Stimulated activated CD8-positive, alpha-beta memory T cell treated with anti-CD3 and anti-CD28 coated beads, Interleukin-12 subunit alpha, Interleukin-12 subunit beta, amount 100 ng/mL, for 4 hours (primary cell): ENCODE measurements at places on chromosomes 3 and 15.

DNA sequence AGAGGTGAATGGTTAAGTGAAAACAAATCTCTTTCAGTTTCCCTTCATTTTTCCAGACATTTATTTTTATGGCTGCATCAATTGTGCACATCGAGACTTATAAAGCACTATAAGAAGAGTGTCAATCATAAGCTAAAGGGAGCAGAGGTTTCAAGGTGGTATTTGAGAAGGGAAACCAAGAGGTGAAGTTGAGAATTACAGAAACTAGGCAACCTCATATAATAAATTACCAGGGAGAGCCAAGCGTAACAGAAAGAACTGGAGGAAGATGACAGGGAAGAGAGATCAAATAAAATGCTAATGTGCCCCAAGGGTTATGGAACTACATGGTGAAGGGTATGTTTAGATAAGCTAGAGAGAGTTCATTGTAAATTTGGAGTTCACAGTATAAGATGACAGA lies 6.3 kb upstream of the CCDC54 start:
- DNase-seq, result no peak

DNA sequence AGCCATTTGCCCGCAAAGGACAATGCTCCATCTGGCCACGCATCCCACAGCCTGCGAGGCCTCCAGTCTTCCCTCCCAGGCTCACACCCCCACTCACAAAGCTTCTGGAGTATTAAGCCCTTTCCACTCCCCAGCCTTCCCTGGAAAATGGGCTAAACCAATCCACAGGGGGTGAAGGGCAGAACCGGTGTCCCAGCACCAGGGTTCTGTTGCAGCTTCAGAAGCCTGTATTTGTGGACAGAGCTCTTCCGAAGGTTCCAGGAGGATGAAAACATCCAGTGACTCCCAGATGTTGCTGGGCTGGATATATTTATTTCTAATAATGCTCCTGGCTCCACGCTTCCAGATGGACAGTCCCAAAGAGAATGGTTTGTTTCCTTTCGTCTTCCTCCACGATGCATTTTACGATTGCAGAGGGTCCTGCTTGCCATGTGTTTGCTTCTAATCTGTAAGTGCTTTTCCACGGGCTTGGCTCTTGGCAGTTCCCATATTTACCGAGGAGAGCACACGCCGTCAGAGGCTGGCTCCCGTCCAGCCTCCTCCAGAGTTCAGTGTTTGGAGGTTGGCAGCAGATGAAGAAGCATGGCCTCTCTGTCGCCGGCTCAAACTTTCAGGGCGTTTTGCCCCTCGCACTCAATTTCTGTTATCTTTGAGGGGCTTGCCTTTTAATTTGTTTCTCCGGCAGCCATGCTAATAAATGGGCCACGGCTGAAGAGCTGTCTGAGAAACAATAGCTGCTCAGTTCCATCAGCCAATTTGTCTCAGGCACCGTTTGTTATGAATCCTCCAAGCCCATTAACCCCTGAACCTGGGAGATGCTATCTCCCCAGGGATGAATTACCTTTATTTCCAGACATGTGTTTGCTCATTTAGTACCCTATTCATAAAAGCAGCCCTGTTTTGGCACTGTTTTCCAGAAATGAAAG lies 367.9 kb upstream of the PROK2 start:
- no peak for DNase-seq

DNA sequence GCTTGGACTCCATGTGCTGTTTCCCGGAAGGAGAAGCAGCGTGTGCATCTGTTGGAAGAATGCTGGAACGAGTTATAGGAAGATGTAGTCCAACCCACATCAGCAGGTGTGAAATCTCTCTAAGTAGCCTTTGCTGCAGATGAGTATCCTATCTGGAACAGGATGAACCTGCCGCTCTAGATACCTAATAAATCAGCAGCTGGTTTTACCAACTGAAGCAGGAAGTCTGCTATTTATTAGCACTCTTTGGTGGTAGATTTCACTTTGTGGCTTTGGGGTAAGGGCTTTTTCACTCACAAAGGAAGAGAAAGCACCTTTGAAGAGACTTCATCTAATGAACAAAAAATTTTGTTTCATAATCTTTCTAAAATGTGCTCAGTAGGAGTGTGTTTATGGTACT lies 66.4 kb downstream of the DCUN1D1 start:
- no peak for DNase-seq

GRCh38 chr15:100909565-100909964 lies 9.6 kb upstream of the LRRK1 start:
- DNase-seq, result no peak

DNA sequence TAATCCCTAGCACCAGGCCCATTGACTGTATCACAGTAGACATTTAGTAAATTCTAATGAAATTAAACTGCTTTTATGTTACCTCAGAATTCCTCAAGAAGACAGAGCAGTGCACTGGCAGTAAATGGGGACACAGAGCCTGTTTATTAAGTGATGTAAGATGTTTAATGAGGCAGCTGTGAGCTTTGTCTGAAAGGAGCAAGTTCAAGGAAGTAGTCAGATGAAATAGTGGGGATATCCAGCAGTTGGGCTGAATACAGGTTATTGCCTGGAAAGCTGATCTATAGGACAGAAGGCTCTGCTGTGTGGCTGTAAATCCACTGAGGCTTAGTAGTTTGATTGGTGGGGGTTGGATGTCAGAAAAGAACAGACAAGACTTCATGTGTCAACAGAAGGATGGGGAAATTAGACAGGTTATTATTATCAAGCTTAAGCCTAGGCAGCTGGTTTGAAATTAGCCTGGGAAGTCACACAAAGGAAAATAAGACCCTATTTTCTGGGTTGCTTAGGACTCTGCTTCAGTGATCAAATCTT lies 62.2 kb downstream of the PFN2 start:
- DNase-seq, result no peak

DNA sequence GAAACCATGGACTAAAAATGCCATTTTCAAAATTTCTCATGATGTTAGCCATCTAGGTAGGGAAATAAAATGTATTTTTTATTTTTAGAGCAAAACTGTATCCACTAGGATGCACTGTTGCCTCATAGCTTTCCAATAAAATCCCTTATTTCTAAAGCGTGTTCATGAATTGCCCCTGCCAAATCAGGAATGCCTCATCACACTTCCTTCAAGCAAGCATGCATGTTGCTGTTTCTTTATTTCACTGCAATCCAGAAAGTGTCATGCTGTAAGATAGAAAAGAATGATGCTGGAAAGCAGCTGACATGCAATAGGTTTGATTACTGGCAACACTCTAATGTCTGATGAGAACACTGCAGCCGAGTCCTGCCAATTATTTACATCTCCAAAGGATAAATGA lies 239.5 kb downstream of the CHL1 start:
- no peak for DNase-seq

DNA sequence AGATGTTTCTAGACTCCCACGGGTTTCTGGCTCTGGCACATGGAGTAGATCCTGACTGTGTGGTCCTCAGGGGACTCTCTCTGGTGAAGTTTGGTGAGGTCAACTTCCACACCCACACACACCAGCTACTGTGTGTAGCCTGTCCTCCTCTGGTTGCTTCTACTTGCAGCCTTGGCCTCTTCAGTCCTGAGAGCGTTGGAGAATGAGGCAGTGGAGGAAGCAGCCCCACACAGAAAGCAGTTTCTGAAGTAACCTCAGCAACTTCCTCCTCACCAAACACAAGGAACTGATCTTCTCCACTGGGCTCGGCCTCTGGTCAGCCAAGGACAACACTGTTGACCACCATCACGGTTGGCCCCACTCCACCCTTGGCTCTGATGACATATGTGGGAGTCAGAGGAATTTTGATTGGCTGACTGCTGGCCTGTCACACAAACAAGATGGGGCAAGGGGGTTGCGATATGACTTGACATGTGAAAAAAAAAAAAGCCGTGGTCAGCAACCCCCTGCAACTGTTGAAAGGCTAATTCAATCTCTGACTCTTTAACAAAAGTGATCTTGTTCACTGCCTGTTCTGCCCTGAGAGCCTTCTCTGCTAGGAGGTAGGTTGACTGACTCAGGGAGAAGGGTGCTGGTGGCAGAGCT lies 19.6 kb downstream of the CD86 start:
- DNase-seq, result no peak

- no peak for DNase-seq
Observed at GRCh38 chr15:61556037-61556648, 327.0 kb upstream of the RORA start.

GRCh38 chr3:57872606-57873005 lies 116.5 kb downstream of the SLMAP start:
- no peak for DNase-seq

- DNase-seq, result no peak
Observed at GRCh38 chr15:60801395-60801794, 322.5 kb upstream of the ICE2 start.

DNA sequence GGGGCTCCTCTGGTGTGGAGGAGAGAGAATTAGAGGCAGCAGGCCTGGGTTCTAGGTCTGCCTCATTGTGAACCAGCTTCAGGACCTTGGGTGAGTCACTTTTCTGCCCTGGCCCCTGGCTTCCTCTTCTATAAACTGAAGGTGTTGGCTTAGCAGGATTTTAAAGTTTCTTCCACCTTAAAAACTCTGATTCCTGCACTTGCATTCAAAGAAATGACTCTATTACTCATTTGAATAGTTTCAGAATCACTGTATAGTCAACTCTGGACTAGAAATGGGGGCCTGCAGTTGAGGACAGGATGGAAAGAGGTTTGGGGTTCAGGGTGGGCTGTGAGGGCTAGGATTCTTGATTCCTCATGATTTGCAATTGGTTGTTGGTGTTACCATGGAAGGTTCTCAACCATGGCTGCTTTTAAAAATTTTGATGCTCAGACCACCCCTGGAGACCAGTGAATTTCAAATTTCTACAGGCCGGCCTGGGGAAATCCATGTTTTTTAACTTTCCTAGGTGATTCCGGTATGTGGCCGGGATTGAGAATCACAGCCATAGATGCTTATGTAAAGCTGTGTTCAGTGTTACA lies 19.9 kb downstream of the SMAD3 start:
- no peak for DNase-seq

GRCh38 chr15:49964551-49964950 lies 154.5 kb downstream of the ATP8B4 start:
- no peak for DNase-seq

GRCh38 chr3:141471160-141471559 lies 15.7 kb upstream of the RASA2 start:
- no peak for DNase-seq

DNA sequence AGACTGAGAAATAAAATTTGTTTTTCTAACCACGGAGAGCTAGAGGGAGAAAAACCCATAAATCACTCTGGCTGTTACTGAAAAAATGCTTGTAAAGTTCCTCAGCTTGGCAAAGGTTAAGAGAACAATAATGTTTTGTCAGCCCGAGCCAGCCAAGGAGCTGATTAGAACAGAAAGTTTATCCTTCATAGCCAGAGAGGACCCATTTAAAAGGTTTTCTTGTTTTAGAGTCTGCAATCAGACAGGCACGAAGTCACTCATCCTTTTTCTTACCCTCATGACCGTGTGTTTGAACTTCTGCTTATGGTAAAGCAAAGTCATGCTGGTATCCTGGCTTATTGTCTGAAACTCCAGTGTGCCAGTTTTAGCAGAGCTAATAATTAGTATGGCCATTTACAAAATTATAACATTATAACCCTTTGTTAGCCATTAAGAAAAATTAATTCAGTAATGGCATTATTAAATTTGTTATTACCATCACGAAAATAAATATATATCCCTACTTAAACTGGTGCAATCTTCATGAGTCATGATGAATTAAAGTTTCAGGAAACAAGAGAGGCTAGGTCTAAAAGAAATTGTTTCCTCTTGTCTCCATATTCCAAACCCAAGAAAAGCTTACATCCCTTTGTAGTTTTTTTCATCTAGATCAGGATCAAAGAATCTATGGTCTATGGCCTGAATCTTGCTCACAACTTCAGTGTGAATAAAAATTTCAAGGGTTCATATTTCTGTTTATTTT lies 13.5 kb upstream of the STXBP5L start:
- DNase-seq, result no peak

GRCh38 chr3:144463911-144464310 lies 492.3 kb downstream of the DIPK2A start:
- DNase-seq, result no peak

DNA sequence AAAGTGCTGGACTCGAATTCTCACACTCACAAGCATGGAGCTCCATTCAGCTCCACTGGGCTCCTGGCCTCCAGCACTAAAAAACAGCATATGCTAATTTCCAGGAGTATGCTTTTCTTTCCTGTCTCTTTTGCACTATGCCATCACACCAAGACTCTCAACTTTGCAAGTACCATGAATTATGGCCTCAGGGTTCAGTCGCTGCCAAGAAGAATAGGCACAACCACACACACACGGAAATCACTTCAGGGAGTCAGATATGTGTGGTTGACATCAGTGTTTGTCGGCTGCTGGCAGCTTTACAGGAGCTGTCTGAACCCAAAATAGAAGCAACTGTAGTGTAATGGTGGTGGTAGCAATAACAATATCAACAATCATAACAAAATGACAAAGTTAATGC lies 305.0 kb upstream of the SLCO3A1 start:
- no peak for DNase-seq

DNA sequence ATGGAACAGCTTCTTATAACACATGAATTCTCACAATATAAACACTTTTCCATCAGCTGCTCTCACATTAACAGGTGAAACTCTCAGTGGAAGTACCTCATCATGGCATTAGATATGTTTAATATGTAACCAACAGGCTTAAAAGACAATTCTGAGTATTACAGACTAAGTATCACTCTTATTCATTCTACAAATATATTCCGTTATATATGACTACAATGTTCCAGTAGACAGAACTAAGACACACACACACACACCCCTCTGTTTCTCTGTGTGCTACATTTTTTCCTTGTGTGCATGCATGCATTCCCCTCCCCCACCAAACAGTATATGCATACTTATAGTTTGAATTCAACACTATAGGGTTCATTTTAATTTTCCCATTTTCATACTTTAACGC lies 32.4 kb downstream of the MRPL3 start:
- no peak for DNase-seq
